NB4 (cell line): ENCODE measurements at places on chromosomes 2 and 18.

DNA sequence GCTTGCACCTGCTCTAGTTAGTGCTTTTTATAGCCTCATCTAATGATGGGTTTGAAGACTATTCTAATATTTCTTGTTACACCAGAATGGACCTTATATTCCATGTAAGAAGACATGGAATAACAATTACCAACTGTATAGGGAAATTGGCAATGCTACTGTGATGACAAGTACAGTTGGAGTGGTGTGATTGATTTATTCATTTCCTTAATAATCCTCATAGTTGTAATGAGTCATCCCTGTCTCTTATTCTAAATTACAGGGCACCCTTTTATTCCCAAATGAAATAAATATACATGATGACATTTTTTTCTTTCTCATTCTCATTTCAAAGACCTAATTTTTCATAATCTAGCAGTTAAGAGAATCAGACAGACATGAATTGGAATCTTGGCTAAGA lies 18.3 kb upstream of the TLK1 start:
- no peak for DNase-seq

GRCh38 chr2:137348301-137348700 lies 583.0 kb downstream of the THSD7B start:
- DNase-seq = no peak

DNA sequence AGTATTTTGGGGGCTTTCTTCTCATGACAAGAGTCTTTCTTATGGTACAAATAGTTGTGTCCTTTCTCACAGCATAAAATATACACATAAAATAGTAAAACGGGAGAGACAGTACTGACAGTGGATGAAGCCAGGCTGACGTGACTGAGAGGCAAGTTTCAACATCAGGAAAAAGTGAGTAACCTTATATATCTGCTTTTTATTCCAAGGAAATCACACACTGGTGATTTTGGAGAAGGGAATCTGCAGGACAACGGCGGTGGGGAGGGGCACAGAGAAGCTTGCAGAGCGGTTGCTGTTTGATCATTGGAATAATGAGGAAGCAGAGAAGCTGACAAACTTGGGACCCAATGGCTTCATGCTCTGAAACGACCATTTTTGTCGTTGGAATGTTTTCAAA lies 130.6 kb upstream of the ZNF236 start:
- DNase-seq = no peak

GRCh38 chr2:169095621-169096105 lies 26.3 kb downstream of the DHRS9 start:
- DNase-seq = peak; percentile 94

GRCh38 chr2:119204525-119204924 lies 19.1 kb upstream of the STEAP3 start:
- DNase-seq = no peak

GRCh38 chr18:74040459-74041332 lies 106.9 kb downstream of the FBXO15 start:
- peak; percentile 61 for DNase-seq

GRCh38 chr2:15914596-15915385 lies 25.6 kb upstream of the MYCN start:
- DNase-seq = no peak

DNA sequence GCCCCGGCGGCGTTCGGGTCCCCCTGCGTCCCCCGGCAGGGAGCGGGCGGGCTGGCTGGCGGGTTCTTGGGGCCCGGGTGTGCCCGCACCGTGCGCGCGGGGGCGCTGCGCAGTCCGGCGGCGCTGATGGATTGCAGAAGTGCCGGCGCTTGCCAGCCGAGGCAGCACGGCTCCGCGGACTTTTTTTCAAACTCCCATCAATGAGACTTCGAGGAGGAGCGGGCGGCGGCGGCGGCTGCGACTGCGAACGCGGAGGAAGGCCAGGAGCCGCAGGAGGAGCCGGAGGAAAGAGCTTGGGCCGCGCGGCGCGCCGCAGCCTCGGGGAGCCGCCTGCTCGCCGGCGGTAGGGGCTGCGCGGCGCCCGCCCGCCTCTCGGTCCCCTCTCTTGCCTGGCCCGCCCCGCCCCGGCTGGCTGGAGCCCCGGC lies at the start of gene GLI2:
Gene GLI2 (plus strand): TSS at position 123 of the 425 bp plus-strand sequence. CDS start 61,453 bp downstream, outside the sequence.
- peak; percentile 90 for DNase-seq

DNA sequence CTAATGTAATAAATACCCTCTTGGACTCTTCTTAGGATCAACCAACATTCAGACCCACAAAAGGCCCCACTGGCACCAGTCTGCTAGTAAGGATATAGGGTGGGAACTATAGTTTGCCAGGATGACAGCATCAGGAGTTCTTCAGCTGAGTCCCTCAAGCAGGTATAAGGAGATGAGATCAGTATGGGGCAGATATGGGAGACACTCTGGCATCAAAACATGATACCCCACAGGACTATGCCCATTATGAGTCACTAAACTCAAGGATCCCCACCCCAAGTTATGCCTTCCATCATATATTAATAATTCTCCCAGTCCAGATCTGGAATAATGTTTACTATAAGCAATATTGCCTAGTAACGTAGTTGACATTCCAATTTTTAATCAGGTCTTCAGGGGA lies 83.1 kb upstream of the CCDC141 start:
- no peak for DNase-seq

- DNase-seq = no peak
Measured at GRCh38 chr2:128497461-128497860, 178.8 kb upstream of the HS6ST1 start.

GRCh38 chr2:157480182-157480961 lies 36.5 kb upstream of the CYTIP start:
- DNase-seq = no peak

DNA sequence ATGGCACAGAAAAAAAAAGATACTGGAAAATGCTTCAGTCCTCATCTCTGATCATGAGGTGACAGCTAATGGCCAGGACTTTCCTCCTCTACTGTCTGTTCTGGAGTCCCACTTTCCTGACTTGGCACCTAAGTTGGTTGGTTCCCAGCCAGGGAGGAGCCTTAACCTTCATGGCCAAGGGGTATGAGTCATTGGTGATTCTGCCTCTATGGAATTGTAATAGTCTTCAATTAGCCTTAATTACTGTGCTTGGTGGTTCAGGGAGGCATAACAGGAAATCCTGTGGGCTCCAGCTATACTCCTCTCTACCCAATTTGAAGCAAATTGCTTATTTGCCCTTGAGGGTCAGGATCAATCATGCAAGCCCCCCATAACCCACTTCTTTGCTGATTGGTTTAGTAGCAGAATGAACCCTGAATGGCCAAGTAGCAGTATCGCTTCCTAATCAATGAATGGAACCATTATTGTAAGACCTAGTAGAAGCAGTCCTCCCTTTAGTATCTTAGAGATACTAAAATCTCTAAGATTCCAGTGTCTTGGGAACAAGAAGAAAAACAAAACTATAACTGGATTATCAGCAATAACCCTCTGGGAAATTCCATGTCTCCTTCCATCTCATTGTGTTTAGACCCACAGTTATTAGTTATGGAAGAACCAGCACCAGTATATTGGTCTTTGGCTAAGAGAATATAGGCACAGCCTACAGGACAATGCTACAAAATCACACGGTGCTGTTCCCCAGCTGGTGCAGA lies 109.0 kb downstream of the COL6A3 start:
- no peak for DNase-seq

DNA sequence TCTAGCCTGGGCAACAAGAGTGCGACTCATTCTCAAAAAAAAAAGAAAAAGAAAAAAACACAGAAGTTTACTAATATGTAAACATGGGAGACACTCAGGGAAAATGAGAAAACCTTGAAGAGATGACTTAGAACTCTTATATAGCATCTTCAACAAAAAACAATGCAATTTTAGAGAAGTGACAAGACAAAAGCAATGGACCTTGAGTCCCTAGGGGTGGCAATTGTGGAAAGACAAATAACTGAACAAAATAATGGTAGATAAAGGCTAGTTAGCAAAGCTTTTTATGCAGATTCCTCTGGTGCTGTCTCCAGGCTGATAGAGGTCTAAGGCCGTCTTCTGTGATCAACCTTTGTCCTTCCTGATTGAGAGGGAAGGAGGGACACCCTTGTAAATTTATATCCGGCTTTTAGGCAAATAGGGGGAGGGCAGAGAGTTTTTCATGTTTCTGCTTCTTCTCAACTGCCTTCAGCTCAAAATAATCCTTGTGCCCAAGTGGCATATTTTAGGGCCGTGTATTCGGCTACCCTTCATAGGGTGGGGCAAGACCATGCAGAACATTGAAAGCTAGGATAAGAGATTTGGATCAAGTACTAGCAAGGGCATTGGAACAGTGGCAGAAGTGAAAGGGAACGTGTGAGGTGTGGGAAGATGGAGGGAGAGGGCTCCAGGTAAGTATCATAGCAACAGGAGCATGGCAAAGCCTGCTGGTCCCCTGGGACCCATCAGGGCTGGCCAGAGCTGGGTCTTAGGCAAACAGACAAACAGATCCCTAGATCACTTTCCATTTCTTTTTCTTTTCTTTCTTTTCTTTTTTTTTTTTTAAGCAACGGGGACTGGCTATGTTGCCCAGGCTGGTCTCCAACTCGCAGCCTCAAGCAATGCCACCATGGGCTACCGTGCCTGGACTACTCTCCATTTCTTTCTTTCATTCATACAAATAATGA lies 116.2 kb upstream of the STPG4 start:
- peak; percentile 28 for DNase-seq

DNA sequence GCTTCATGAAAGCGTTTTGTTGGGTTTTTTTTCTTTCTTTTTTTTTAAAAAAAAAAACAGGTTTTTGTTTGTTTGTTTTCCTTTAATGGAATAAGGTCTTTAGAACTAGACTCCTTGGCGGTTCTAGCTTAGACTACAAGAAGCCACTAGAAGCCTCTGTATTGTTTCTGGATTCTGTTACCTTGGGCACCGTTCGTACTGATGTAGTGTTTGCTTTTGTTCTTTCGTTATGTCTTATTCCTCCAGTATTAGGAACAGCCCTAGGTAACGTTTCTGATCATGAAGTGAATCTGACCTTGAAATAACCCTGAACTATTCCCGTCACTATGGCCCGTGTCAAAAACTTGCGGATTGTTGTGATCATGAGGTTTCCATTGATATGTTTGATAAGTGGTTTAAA lies 164.6 kb downstream of the PTGR3 start:
- DNase-seq = no peak

DNA sequence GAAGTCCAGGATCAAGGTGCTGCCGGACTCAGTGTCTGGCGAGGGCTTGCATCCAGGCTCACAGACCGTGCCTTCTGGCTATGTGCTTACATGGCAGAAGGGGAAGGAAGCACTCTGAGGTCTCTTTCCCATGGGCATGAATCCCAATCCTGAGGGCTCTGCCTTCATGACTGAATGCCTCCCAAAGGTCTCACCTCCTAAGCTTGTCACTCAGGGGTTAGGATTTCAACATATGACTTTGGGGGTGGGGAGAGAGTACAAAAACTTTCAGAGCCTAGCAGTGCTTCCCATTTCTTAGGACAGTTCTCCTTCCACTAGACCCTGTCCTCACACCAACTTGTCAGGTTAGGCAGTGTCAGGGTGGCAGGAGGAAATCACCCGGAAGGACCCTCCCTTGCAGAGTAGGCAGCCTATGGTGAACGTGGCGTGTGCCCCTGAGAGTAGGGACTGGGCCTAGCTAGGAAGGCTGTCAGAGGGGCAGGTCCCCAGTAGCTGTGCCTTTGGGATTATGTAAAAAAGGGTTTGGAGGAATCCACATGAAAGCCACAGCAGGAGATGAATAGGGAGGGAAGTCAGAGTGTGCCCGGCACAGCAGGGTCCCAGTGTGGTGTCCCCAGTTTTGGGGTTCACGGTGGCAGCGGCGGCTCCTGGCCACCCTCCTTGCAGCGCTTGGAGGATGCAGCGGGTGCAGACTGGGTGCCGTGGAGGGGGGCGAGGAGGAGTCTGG lies 233.3 kb downstream of the LDLRAD4 start:
- DNase-seq = no peak
